AG04450 (cell line): ENCODE measurements at places on chromosomes 5 and 9. TPM values are rescaled to one million over a fixed set of nuclear protein-coding genes. Genes with fewer than 3 reads are reported as not detected.

Gene TLX3
- polyA plus RNA-seq, result not detected in 2 replicates

Gene DND1
- 0.14 and 0.31 TPM in 2 replicates for polyA plus RNA-seq

Gene TEK
- 34.6 and 35.2 TPM in 2 replicates for polyA plus RNA-seq

Gene INSL4
- 0.05 TPM in 1 of 2 replicates, not detected in the other for polyA plus RNA-seq

Gene SPINK13
- not detected in 2 replicates for polyA plus RNA-seq

Gene WNT8A
- not detected in 2 replicates for polyA plus RNA-seq

Gene PCDHGB2
- 4.6 and 4.8 TPM in 2 replicates for polyA plus RNA-seq

Gene NRARP
- 0.17 and 0.22 TPM in 2 replicates for polyA plus RNA-seq

Gene TMEM252
- not detected in 2 replicates for polyA plus RNA-seq

Gene SOHLH1
- polyA plus RNA-seq, result not detected in 2 replicates

Gene SPATA31A5
- not detected in 2 replicates for polyA plus RNA-seq

Gene SPINK7
- not detected in 2 replicates for polyA plus RNA-seq

Gene NUTM2F
- not detected in 2 replicates for polyA plus RNA-seq

- DNase-seq, result no peak
These were observed 71.9 kb downstream of the ARRDC3 start for GRCh38 chr5:91311168-91311696.

- no peak for DNase-seq
These were observed 699 bp downstream of the AKNA start for GRCh38 chr9:114386886-114387679.

- no peak for DNase-seq
These were observed 14.6 kb upstream of the TNIP1 start for GRCh38 chr5:151095341-151096000.

DNA sequence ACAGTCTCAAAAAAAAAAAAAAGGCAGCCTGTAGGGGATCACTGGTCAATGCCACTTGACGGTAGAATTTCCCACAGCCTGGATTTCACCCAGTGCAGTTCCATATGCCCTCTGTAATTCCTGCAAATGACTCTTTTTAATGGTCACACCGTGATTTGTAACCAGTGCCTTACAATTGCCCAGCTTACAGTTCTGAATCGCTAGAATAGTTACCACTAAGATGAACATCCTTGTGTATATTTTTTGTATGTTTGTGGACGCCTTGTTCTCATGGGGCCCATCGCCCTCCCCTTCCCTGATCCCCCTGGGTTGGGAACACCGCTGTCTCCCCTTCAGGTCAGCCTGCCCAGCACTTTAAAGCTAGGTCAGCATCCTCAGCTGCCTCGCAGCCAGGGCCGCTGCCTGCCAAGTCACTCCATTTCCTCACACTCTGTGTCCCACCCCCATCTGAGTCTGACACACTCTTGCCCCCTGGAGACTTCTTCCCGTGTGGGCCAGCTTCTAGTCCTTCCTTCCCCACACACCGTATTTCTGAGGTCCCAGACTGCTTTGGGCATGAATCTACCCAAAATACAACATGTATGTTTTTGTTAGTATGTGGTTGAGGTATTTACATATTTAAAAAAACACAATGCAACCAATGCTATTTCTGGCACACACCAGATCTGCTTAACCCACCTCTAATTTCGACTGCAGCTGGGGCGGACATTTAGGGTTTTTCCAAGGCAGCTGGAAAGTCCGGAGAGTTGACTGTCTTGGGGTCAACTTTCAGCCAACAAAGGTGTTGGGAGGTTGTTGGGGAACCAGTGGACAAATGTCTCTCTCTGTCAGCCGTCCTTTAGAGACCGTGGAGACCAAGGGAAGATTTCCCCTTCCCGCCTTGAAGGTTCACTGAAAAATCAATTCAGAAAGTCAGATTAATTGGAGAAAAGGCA lies 120.5 kb upstream of the NEK6 start:
- DNase-seq, result no peak

- DNase-seq, result no peak
These were observed 38.3 kb downstream of the DNAJB5 start for GRCh38 chr9:35027860-35028259.

DNA sequence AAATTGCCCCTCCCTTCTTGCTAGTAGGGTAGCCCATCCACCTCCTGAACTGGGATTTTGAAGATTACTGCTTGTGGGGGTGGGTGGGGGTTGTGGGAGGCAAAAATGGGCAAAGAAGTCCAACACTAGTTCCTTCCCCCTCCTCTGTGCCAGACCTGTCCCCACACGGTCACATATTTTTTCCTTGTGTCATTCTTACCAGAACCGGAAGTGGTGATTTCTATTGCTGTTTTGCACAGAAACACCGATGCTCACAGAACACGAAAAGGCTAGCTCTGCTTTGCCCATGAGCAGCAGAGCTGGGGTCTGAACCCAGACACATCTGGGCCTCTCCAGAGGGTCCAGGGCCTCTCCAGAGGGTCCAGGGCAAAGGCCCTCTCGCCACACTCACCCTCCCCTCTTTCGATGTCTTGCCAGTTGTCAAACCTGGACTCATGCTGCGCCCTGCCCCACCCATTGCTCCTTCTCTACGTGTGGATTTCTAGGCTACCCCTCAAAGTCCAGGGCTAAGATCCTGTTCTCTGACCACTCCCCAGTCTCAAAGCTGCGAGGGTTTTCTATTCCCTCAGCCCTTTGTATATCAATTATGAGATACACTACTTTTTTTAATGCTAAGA lies 264.4 kb upstream of the MSX2 start:
- DNase-seq, result no peak

DNA sequence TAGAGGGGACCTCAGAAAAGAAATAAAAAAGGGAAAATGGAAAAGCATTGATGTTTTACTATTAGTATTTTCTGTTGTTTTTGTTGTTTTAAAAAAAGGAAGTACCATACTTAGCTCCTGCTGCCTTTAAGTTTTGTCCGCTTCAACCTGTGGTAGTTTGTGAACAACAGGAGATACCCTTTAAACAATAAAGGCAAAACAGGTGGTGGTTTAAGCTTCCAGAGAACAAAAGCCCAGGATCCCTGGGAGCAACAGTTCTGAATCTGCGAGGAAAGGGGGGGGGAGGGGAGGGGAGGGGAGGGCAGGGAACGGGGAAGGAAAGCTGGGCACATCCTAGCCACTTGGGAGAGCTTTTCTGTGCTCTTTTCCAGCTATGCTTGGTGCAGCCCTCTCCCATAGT lies 2.1 kb upstream of the PSIP1 start:
- DNase-seq, result no peak

DNA sequence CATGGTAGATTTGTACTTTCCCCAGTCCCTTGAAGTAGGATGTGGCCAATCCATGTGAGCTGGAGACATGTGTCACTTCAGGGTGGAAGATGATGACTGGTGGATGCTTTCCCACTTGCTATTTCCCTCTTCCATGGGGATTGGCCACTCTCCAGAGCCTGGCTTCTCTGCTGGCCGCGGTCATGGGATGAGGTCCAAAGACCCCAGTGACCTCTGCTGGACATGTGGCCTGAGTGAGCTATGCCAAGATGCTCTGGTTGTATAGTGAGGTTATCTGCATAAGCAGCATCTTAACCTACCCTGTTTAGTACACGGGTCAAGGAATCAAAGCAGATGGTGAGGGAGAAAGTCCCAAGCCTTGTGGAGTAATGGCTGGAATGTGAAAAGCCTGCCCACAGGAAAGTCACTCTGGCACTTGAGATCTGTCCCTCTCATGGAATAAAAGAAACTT lies 47.1 kb downstream of the SH3PXD2B start:
- DNase-seq, result no peak

DNA sequence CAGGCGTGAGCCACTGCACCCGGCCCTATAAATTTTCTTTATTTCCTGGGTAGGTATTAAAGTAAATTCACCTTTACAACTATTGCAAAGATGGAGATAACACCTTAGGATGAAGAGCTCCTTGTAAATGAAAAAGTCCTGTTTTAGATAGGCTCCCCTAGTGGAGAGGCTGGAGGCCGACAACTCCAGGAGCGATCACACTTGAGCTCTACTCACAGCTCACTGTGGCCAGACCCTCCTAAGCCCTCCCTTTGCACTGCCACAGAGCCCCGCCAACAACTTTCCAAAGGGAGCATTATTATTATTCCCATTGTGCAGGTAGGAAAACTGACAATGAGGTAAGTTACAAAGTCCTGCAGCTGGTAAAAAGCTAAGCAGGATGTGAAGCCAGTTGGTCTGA lies 139.1 kb upstream of the ERCC6L2 start:
- DNase-seq, result no peak

DNA sequence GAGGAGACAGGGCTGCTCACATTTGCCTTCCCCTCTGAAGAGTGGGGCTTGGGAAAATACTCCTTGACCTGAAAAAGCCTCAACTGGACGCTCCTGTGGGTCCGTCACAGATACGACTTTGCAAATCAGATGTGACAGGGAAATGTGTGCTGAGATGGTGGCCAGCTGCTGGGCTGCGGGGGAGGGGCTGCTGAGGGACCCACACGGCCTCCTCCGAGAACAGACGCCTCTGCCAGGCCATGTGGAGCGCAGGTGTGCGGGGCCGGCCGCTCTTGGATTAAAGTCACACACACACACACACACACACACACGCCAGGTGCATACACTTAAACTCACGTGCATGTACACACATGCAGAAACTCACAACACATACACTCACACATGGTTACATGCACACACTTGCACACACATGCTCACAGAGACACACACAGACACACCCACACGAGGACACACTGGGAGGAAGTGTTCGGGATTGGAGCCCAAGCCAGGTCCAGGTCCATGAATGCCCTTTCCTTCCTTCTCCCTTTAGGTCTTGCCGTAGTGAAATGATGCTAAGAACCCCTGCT lies 167.4 kb downstream of the GAPVD1 start:
- DNase-seq, result no peak

DNA sequence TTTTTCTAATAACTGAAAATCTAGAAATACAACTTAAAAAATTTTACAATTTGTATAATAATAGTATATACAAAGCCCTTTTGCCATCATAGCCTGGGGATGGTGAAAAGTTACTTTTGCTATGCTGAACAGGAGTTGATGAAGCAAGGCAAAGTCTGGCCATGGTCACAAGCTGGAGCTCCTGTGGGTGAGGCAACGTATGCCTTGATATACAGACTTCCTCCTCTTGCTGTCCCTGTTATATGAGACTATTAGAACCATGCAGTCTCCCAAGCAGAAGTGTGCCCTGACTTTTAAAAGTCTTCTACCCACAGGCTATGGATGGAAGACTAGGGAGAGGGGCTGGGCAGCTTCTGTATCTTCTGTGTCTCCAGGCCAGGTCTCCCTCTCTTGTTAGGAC lies 15.7 kb downstream of the FAM151B start:
- DNase-seq, result no peak

- DNase-seq, result peak; percentile 29
These were observed 49.5 kb upstream of the SUSD1 start for GRCh38 chr9:112224401-112225289.

- DNase-seq, result no peak
These were observed 27.9 kb downstream of the C1QTNF2 start for GRCh38 chr5:160342413-160342941.

- no peak for DNase-seq
These were observed 41.2 kb upstream of the TMEM250 start for GRCh38 chr9:136159851-136160250.

DNA sequence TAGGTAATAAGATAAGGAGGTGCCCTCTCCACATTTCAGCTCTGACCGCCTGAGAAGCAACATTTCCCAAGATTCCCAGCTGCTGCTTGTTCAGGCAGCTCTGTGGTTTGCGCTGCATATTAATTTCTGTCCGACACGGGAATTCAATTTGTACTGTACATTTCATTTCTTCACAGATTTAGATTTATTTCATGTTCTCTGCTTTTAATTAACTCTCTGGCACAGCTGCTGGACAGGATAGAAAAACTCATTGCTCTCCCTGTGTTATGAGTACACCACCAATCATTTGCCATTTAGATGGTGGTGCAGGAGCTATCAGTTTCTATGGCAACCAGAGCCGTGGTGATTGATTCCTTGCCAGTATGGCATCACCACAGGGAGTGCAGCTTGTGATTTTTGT lies 558.5 kb downstream of the DMRTA1 start:
- no peak for DNase-seq

DNA sequence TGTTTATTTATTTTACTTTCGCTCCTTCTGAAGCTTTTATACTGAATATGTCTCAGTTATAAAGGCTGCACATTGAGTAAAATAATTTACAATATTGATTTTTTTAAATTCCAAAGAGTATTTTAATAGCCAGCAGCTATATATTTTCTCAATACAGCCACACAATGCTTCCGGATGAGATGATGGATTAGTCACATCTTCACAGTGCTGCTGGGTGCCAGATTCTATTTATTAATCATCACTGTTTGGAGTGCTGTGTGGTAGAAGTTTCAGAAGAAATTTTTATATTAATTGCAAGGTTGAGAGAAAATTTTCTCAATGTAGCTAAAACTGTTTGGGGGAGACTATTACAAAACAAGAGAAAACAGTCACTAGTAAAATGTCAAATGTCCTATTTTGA lies 989.8 kb downstream of the TLE4 start:
- DNase-seq, result no peak

DNA sequence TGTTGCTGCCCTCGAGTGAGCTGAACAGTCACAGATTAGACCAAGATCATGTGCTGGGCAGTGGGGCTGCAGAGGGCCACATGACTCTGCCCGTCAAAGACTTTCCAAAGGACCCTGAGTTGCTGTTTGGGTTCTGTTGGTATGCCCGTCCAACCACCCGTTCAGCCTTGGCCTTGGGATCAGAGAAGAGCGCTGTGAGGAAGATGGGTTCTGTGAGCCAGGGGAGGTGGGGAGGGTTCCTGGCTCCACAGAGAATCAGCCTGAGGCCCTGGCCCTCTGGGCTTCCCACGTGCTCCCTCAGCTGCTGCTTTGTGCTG lies 72.6 kb downstream of the RGS3 start:
- DNase-seq, result no peak

DNA sequence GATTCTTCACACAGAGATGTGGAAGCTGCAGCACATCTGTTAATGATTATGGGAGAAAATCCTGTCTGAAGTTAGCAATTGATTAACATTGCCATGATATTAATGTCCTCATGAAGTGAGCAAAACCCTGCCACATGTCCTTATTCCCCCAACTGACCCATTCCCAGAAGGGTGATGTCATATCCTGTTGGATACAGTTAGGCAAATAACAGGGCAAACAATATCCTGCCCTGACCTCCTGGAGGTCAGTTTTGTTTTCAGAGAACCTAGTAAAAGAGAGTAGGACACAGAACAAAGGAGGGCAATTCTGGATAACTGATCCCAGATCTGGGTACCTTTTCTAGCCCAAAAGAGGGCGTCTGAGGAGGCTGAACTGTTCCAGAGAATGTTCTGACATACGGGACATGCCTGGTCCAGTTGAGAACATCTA lies 11.0 kb downstream of the ABLIM3 start:
- DNase-seq, result no peak

GRCh38 chr9:19781240-19781639 lies 7.6 kb downstream of the SLC24A2 start:
- DNase-seq, result no peak

GRCh38 chr5:132099076-132099748 lies 25.6 kb downstream of the CSF2 start:
- DNase-seq, result no peak

GRCh38 chr9:127263664-127264063 lies 910 bp upstream of the GARNL3 start:
- no peak for DNase-seq

DNA sequence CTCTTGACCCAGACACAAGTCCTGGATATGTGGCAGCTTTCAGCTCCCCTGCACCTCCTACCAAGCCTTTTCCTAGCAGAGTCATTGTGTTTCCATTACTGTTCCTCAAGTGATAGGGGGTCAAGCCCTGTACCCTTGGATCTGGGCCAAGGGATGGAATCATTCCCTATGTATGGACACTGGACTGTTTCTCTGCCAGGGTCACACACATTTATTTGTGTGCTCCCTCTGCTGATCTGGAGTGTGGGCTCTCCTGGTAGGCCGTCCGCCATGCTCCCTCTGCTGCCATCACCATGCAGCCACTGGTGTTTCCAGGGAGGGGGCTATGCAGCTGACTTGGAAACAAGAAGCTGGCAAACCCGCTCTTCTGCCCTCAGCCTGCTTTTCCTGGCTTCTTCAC lies 9.5 kb downstream of the GM2A start:
- DNase-seq, result no peak
